NCI-H2171 treated with DMSO at 0.1 percent for 48 hours (cell line): ENCODE measurements at places on chromosomes 2 and 18.

DNA sequence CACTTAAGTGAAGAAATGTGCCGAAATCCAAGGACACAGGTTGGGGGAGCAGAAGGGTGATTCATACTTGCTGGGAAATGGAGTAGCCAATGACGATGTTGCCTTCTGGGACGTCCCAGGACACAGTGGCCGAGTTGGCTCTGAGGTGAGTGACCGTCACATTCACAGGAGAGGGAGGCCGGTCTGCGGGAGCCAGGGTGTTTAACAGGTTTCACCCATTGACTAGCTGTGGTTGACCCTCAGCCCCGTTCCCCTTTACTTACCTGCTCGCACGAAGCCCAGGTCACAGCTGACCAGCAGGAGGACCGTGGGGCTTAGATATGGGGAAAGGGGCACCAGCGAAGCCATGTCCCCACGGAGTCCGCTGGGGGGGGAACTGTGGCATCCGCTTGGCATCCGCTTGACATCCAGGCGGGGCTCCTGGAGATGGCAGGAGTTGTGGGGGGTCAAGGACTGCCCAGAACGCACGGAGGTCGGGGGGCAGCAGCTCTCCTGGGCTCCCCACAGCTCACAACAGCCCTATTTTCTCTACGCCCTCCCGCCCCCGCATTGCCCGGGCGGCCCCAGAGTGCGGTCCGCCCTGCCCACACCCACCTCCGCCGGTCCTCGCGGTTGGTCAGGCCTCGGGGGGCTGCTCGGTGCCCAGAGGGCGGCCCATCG is 586 bp downstream of the FNDC4 start:
- no peak for DNase-seq

GRCh38 chr2:181948227-181948626 is 37.4 kb upstream of the PPP1R1C start:
- DNase-seq, result no peak

GRCh38 chr2:60826111-60826510 is 55.3 kb upstream of the REL start:
- no peak for DNase-seq

- DNase-seq, result no peak
Observed at GRCh38 chr2:121390082-121390692, 105.2 kb upstream of the TFCP2L1 start.

GRCh38 chr2:111663471-111664274 is 220.3 kb downstream of the ANAPC1 start:
- peak; percentile 14 for DNase-seq
